ENCODE measurements at places on chromosomes 3 and 15.

DNA sequence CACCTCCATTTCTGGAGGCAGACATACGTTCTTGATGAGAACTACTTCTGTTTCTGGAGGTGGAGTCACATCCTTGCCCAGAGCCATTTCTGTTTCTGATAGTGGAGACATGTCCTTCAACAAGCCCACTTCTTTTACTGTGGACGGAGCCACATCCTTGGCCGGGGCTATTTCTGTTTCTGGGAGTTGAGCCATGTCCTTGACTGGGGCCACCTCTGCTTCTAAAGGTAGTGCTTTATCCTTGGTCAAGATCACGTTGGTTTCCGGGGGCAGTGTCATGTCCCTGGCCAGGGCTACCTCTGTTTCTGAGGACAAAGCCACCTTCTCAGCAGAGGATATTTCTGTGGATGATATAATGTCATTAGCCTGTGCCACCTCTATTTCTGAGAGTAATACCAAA, 100.0 kb downstream of the MAP4 start:
- DNase-seq, result no peak

- DNase-seq, result no peak
Measured at GRCh38 chr15:77964193-77964592, 113.3 kb downstream of the TBC1D2B start.

DNA sequence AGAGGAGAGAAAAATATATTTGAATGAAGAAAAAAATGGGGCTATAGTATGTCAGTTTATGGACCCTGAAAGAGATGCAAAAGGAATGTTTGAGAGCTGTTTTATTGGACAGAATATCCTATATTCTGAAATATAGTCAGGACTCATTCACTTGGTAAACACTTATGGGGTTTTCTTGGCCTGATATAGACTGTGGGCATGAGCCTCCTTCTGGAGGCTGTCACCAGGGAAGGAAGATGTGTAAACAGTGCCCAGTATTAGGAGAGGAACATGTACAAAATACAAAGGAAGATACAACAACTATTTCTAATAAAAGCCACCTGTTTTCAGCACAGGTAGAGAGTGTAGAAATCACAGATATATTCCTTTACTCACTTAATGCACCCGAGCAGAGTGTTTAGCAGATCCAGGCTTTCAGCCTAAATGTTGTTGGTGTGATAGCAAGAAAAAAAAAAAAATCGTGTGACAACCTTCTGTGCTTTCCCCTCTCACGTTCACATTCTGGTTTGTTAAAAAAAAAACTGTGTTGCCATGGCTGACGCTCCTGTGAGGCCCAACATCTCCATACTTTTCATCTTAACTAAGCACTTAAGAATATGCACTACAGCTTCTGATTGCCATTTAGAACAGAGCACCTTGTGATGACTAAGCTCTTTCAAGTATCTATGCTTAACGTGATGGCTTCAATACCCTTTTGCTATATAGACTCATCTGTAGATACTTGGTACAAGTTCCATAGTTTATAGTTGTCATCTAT, 134.1 kb downstream of the MBNL1 start:
- peak; percentile 31 for DNase-seq

DNA sequence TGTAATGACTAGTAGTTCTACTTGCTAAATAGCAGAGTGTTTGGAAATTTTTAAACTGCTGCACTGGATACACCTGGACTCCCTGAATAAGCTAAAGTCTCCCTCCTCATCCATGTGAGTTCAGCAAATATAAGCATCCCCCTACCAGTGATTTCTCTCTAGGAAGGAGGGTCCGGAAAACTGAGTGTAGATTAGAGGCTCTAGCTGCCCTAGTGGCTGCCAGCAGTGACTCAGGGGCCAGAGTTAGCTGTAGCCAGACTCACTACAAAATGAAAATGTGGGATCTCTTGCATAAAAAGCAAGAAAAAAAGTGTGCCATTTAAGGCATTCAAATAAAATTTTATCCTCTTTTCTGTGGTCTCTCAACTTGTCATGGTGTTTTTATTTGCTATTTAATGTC, 485.0 kb upstream of the ATP11B start:
- peak; percentile 10 for DNase-seq

DNA sequence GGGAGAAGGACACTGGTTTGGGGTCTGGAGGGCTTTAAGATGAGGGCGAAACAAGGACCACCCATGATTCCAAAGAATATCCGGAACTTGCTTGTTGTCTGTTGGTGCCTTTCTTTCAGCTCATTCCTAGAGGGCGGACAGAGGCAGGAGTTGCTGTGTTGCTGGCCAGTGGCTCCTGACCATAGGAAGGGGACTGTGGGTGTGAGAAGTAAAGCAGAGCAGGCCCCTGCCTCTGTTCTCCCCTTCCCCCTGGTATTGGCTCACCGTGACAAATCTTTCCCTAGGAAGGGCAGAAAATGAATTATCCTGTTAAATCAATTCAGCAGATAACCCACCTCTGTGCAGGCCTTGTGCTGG, 89.1 kb downstream of the LIPC start:
- DNase-seq, result no peak

DNA sequence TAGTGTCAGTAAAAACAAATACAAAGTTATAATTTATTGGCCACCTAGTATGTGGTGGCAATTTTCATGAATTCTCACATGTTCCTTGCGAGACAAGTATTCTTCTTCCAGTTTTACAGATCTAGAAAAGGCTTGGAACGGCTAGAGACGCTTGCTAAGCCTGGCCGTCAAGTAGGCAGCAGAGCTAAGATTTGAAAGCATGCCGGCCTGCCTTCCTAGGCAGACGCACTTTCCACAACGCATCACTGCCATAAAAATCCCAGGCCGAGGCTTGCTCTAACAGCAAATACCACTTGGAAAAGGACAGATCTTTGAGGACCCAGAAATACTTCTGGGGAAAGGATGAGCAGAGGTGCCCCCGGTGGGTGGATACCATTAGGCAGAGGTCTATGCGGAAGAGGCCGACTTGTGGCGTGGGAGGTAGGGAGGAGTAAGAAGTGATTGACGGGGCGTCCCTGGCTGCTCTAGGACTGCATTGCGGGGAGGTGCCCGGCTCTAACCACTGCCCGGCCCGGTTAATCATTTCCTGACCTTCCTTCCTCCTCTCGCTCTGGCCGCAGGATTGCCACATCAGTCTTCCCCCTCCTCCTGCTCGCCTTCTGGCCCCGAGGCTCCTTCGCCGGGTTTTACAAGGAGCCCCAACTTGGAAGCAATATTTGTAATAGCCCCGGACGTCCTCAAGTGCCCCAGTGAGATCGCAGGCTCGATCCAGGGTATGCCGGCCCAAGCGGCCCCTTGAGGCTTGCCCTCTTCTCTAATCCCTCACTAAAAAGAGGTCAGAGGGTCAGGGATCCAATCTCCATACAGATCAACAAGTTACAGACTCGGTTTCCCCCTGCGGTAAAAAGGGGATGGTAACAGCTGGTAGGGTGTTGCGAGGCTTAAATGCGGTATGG, 1.3 kb upstream of the USP3 start:
- DNase-seq, result peak; percentile 45
